Osteocyte (in vitro differentiated cells): ENCODE measurements at places on chromosomes 7 and 10. TPM values are rescaled to one million over a fixed set of nuclear protein-coding genes. Genes with fewer than 3 reads are reported as not detected.

- no peak for DNase-seq
Measured at GRCh38 chr7:80521809-80522208, 9.9 kb upstream of the GNAT3 start.

DNA sequence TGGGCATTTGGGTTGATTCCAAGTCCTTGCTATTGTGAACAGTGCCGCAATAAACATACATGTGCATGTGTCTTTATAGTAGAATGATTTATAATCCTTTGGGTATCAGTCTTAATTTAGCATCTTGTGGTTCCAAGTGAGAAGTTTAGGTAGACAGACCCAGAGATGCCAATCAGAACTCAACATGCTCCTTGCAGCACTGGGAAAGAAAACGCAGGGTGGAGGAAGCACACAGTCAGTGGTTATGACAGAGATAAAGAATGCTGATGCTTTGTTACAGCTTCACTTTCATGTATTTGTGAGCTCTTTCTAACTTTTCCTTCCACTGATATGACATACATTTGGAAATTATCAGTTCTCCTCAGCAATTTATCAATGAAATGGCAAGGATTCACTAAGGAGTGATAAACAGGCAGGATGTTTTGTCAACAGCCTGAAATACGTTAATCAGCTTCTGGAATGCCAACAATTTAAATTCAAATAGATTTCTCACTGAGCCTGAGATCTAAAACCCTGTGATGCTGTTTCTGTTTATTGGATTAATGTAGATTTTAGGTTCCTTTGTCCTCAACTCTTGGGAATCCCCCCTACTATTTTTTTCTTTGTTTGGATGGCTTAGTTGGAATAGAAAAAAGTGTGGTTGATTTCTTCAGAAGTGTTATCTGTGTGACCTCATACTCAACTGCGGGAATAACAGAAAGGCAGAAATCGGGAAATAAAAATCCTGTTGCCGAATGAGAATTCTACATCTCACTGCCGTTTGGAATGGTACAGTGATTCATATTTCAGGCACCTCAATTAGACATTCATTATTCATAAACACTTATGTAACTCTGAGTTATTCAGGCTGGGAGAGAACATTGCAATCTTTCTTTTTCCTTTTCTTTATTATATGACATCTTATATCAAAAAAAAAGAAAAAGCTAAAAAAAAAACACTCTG lies 675.0 kb downstream of the CNTNAP2 start:
- DNase-seq = no peak

DNA sequence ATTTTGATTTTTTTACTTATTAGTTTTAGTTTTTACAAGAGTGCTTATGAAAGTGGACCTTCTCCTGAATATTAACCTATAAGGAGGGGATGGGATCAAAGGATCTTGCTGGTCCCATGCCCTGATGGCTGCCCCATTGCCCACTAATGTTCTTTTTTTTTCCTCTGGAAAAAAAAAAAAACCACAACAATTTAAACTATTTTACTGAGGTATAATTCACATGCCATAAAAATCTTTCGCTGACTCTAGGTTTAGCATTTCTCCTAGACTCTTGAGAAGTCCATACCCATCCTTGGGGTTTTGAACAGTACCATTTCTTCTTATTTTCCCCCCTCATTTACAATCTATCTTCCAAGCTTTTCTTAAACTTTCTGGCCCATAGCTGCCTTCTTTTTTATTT lies 481.8 kb downstream of the TFEC start:
- DNase-seq = no peak

DNA sequence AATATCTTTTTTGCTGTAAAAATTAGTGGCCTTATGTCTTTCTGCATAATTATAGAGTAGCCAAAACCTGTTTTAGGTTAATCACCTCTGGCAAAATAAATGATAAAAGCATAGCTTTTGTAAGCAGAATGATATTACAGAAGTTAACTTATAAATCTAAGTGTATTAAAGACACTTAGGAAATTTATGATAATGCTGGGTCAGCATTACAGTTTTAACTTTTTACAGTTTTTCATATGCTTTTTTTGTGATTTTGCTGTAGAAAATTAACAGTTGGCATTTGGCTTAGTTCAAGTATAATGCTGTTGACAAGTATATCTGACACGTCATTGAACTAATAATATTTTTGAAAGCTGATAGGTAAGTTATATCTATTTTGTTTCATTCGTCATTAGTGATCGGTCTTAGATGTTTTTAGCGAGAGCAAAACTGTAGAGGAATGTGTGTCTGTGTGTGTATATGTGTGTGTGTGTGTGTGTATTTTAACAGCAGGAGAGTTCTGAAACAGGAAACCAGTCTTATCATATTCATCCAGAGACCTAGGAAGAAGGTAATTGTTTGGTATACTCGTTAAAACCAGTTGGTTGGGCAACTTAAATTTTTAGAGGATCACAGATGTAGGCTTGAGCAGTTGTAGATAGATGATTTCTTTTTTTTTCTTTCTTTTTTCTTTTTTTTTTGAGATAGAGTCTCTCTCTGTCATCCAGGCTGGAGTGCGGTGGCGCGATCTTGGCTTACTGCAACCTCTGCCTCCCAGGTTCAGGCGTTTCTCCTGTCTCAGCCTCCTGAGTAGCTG lies 15.4 kb downstream of the PTEN start:
- DNase-seq = no peak

DNA sequence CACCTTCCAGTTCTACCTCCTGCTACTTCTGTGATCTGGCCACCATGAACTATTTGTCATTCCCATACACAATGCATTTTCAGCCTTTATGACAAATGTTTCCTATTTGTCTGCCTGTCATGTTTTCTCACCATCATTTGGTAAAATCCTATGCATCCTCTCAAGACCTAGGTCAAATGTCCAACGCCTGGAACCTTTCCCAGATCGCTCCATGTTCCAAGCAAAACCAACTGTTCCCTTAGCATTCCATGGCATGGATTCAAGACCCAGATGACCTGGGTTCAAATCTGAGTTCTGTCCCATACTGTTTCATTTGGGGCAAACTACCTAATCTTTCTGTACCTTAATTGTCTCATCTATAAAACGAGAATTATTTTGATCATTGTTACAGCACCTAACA lies 98.9 kb downstream of the USP6NL start:
- DNase-seq = no peak

GRCh38 chr7:69599286-69599954 lies 1.1 kb downstream of the AUTS2 start:
- DNase-seq = no peak

DNA sequence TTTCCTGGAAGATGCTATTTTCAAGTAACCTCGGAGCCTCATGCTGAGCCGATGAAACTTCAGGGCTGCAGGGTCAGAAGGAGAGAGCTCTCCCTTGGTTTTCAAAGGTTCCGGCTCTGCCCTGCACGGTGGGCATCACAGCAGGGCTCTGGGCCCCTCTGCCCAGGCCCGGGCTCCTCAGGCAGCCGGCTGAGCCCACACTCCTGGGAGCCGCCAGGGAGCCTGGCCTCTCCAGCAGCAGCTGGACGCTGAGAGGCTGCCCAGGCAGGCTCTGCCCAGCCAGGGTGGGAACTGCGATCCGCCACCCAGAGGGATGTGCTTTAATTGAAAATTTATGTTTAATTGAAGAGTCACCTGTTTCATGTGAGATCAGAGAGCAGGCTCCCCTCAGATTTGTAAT lies 97.5 kb upstream of the MGMT start:
- no peak for DNase-seq

DNA sequence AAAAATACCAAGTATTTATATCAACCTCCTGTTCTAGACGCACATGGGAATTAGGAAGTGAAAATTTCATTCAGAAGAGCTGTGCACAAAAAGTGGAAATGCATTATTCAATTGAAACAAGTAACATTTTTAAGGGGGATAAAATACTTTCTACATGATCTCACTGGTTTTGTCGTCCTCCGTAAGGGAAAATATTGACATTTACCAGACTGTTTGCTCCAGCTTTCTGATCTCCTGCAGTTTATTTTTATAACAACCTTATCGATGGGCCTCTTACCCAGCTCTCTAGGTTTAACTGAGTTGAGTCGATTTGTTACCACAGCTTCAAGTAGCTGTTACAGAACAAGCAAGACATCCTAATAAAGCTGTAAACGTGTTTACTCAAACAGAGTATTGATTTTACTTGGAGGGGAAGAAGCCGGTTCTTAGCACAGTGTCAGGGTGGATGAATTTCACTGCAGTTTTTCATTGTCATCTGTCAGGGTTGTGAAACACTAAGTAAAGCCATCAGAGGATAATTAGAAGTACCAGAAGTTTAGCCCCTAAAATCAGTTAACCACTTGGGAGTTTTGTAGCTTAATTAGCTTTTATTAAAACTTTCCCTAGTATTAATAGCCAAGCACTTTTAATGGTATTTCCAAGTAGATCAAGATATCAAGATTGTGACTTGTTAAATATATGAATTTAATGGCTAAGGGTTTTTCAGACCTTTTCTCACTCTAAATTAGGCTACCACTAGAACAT lies 142.6 kb upstream of the KAT6B start:
- no peak for DNase-seq

GRCh38 chr10:128763588-128763987 lies 637.4 kb upstream of the MKI67 start:
- DNase-seq = no peak

DNA sequence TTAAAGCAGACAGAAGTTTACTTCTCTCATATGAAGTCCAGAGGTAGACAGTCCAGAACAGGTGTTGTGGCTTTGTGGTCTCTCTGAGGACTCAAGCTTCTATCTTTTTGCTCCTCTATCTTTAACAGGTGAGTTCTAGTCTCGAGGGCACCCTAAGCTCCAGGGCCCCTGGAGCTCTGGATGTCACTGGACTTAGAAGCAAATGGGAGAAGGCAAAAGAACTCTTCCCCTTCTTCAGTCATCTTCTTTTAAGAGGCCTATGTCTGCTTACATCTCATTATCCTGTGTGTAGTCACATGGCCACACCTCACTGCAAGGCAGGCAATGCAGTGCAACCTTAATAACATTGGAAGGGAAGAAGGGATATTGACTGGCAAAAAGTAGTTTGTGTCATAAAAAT lies 61.6 kb downstream of the ADCYAP1R1 start:
- no peak for DNase-seq

GRCh38 chr7:45570797-45571196 lies 3.4 kb upstream of the ADCY1 start:
- DNase-seq = no peak

- DNase-seq = no peak
Measured at GRCh38 chr10:132360766-132361447, 28.9 kb downstream of the LRRC27 start.

DNA sequence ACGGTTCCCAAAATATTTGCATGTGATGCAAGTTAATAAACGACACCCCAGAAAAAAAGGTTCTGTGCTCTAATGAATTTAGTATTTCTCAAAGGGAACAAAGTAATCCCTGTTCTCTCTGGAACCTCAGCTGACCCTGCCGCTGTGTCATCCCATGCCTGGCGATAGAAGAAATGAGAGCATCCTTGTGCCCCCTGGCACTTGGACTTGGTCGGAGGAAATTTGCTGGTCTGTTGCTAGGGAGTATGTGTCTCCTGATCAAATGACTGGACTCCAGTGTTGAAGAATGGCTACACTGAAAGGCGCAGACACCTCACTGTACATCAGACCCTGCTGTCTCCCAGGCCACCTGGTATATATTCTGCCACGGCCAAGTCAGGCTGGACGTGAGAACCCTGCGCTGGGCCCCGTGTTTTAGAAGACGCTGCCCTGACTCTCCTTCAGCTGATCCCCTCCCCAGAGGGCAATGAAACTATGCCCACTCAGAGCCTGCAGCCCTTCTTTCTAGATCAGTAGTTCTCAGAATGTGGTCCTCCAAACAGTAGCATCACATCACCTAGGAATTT lies 67.2 kb downstream of the THNSL1 start:
- DNase-seq = no peak

- no peak for DNase-seq
Measured at GRCh38 chr7:22426463-22427094, 69.6 kb upstream of the RAPGEF5 start.

DNA sequence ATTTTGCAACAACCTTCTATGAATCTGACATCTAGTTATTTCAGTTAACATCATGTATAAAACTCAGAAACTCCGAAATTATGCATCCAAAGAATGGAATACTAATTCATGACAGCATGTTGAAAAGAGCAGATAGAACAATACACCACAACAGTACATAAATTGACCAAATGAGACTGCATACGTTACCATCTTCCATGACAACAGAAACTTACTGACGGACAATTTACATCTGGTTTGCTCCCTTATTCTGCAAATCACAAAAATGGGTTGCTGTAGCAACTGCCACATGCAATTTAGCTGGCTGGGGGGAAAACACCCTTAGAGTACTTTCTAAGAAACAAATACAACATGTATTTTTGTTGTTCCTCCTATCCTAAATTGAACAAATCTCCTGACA lies 14.3 kb downstream of the LRRN3 start:
- DNase-seq = no peak

- no peak for DNase-seq
Measured at GRCh38 chr7:772861-773621, 46.0 kb upstream of the PRKAR1B start.

DNA sequence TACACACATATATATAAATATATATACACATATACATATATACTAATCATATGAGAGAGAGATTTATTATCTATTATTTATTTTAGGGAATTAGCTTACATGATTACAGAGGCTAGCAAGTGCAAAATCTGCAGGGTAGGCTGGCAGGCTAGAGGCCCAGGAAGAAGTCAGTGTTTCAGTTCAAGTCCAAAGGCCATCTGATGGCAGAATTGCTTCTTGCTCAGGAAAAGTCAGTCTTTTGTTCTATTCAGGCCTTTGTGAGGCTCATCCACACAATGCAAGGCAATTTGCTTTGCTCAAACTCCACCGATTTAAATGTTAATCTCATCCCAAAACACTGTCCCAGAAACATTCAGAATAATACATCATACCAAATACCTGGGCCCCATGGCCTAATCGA lies 2.6 kb upstream of the C10orf120 start:
- no peak for DNase-seq

- DNase-seq = no peak
Measured at GRCh38 chr7:90384433-90384832, 18.8 kb upstream of the CLDN12 start.

DNA sequence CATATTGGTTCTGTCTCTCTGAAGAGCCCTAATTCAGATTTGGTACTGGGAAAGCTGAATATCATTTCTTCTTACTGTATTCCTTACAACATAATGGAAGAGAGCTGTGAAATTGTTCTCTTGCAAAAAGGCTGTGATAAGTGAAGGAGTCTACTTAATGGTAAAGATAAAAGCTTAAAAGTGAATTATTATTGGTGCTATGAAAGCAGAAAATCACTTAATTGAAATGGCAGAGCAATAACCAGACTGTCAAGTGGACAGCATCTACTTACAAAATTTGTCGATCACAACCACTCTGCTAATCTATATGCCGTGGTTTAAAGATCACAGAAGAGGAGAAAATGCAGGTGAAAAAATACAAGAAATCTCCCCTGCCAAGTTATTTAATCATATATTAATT lies 264.7 kb upstream of the TEX47 start:
- DNase-seq = no peak

GRCh38 chr7:15303357-15303756 lies 258.5 kb downstream of the AGMO start:
- no peak for DNase-seq

GRCh38 chr7:110090110-110090820 lies 1000.7 kb upstream of the LRRN3 start:
- no peak for DNase-seq

LANCL2 gene
- total RNA-seq = 11.6 and 12.6 TPM in 2 replicates

HOXA11 gene
- not detected in 2 replicates for total RNA-seq

ZKSCAN1 gene
- total RNA-seq = 84.1 and 90.4 TPM in 2 replicates

FAM180A gene
- total RNA-seq = 0.24 and 0.34 TPM in 2 replicates

TBC1D12 gene
- 16.8 and 19.4 TPM in 2 replicates for total RNA-seq

SAP25 gene
- total RNA-seq = 1.5 TPM in 1 of 2 replicates, not detected in the other

DNTT gene
- total RNA-seq = not detected in 2 replicates

TLX1 gene
- total RNA-seq = not detected in 2 replicates

PGAM2 gene
- total RNA-seq = 0.97 TPM in 1 of 2 replicates, not detected in the other

WAPL gene
- total RNA-seq = 29.3 and 32.6 TPM in 2 replicates

KEL gene
- total RNA-seq = 0.50 and 1.5 TPM in 2 replicates

ELOVL3 gene
- total RNA-seq = not detected in 2 replicates

AZGP1 gene
- total RNA-seq = not detected in 2 replicates
